GM10248 (cell line): ENCODE measurements at places on chromosomes 12 and 14.

DNA sequence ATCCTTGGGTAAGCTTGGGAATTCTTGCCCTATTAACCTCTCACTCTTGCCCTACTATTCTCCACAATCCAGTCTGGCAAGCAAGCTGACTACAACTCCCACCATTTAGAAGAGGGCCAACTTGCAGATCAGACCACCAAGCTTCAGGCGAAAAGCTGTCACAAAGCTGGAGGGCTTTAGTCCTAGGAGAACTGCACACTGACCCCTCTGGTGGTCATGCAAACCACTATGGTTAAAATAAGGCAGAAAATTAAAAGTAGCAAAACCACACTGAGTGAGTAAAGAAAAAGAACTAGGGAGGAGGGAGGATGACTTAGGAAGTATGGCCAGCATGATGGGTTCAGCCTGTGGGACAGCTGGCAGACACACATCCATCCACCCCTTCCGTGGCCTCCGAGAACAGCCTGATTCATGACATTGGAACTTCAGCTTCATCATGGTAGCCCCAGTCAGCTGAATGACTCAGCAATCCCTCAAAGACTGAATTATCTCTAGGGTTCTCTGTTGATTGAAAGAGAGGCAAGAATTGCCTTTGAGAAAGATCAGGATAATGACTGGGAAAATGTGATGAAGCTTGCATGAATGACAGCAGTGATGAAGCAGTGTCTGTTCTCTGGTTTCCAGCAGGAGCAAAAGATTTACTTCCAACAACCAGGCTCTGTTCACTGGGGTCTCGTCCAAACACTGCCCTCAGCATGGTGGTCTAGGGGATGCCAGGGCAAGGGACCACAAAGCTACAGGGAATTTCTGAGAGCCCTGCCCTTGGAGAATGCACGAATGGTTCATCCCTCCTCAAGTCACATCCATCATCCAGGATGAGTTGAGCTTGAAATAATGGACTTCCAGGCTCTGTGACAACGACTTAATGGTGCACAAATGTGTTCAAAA, 24.4 kb downstream of the PITPNM2 start:
- no peak for DNase-seq

DNA sequence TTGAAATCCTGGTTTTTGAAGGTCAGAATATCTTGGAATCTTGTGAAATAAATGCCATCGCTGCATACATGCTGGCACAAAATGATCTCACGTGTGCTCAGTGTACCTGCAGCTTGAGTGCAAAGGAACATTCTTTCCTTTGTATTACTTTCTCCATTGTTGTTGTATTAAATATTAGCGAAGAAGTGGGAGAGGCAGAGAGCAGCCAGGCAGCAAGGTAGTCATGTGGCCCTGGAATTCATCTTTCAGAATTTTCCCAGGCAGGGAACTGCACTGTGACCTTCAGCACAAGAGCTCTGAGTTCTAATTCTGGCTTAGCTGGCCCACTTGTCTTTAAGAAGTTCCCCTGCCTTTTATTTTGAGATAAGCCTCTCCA, 145.5 kb downstream of the PRKCH start:
- no peak for DNase-seq

- peak; percentile 44 for DNase-seq
These were observed 2.3 kb downstream of the KDM2B start for GRCh38 chr12:121578230-121579189.

DNA sequence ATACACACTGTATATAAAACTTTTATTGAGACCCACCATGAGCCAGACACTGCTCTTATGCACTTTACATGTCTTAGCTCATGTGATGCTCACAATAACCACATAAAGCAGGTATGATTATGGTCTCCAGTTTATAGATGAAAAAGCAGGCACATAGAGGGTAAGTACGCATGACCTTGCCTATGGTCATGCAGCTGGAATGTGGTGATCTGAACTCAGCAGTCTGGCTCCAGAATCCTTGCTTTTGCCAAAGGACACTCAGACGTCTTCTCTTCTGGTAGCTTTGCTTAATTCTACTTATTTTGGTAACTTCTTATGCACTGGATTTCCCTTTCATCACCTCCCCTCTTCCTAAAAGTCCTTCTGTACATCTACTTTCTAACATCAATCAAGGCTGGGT, 103.3 kb upstream of the CRY1 start:
- DNase-seq = no peak
